ENCODE measurements at places on chromosomes 2 and 18. TPM values are rescaled to one million over a fixed set of nuclear protein-coding genes. Genes with fewer than 3 reads are reported as not detected.

- DNase-seq, result no peak
Observed at GRCh38 chr2:8064603-8065002, 617.3 kb upstream of the ID2 start.

GRCh38 chr2:99708231-99708630, 218.4 kb upstream of the REV1 start:
- DNase-seq, result no peak

DNA sequence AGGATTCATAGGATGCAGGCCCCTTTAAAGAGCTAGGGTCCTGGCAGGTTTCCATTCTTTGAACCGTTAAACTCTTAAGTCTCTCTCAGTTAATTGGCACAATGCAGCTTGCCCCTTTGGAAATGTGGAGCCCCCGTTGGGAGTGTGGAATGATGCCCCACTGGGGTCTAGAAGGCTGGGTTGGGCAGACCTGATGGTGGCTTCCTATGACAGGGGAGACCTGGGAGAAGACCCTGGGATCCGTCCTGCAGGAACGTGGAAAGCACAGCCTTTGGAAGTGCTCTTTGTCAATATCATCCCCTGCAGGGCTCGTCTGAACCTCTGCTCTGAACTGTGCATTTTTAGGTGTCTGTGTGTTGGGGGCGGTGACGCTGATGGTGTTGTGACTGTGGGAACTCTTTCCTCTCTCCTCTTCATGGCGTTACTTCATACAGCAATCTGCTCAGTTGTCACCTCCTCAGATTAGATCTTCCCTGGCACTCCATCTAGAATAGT, 190.6 kb downstream of the MYCN start:
- no peak for DNase-seq

GRCh38 chr2:112750560-112750843, 13.9 kb downstream of the CKAP2L start:
- DNase-seq, result no peak

CASP10 gene
- total RNA-seq, result 19.2 TPM

- DNase-seq, result no peak
Observed at GRCh38 chr2:231648579-231649174, 56.0 kb downstream of the TEX44 start.

- DNase-seq, result no peak
Observed at GRCh38 chr18:45060102-45060501, 379.4 kb downstream of the SETBP1 start.

DNA sequence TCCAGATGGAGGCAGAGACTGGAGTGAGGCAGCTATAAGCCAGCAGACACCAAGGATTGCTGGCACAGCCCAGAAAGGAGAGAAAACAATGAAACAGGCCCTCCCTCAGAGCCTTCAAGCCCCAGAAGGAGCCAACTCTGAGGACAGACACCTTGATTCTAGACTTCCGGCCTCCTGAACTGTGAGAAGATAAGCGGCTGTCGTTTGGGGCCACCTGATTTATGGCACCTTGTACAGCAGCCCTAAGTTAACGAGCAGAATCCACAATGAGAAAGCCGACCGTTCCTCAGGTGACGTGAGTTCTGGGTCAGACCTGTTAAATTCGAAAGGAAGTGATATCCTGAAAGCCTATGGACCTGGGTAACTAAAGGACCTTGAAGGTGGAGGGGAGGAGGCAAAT, 7.3 kb upstream of the CNDP2 start:
- no peak for DNase-seq

GRCh38 chr2:66306483-66306882, 128.4 kb upstream of the MEIS1 start:
- no peak for DNase-seq

- DNase-seq, result no peak
Observed at GRCh38 chr2:714005-714741, 37.0 kb upstream of the TMEM18 start.

DNA sequence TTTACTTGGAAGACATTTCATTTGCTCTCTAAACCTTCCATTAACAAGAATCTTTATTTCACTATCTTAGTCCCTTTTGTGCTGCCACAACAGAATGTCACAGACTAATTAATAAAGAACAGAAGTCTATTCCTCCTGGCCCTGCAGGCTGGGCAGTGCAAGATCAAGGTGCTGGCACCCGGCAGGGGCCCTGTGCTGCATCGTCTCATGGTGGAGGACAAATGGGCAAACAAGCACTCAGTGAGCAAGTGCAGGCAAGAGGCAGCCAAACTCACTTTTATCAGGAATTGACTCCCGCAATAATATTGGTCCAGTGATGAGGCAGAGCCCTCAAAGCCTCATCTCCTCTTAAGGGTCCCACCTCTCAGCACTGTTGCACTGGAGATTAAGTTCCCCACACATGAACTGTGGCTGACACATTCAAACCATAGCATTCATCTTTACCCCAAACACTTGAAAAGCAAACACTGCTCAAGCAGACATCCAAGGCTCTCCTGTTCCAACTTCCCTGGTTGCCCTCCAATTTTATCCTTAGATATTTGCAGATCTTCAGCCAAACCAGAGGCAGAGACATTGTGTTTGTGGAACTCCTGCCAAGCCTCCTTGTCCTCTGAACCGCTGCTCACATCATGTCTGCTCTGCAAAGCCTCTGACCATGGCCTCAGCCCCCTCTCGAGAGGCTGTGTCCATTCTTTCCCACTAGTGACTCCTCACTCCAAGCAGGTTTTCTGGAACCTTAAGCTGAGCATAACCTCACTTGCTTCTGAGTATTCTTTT, 404.4 kb upstream of the SOX11 start:
- DNase-seq, result no peak

GRCh38 chr2:187499941-187500532, 52.0 kb upstream of the CALCRL start:
- peak; percentile 43 for DNase-seq

OSBPL6 gene
- 1.9 TPM for total RNA-seq

GRCh38 chr2:62415019-62415431, 91.0 kb downstream of the TMEM17 start:
- no peak for DNase-seq

DNA sequence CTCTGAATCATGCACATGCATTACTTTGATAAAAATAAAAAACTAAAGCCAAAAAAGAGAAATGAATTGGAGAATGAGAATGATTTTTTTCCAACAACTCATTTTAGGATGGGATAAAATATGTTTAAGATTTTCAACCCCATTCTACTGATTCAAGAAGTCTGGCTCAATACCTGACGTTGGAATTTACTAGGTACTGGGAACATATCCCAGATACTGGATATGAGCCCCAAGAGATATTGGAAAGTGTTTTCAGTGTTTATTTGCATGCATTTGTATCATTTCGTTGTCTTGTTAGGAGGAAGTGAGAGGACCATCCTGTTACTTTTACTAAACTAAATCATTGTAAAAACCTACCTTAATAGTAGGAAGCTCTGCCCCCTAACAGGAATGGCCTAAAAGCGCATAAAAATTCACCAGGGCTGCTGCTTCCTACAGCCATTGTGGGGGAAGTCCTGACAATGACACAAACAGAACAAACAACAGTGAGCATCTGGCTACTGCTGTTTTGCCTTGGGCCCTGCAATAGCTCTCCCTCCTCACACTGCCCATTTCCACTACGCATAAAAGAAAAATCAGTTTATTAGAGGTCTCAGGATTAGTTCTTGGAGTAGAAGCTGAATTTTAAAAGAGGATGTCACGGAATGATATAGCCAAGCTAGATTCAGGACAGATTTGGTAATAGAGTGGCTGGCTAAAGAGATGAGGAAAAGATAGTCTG, 35.2 kb downstream of the ANKAR start:
- DNase-seq, result no peak

- DNase-seq, result peak; percentile 72
Observed at GRCh38 chr2:130336877-130337734, 5.6 kb upstream of the IMP4 start.

PRKAG3 gene
- total RNA-seq, result 1.2 TPM

GRCh38 chr2:130156624-130157004, 11.7 kb upstream of the CCDC74B start:
- DNase-seq, result no peak

DNA sequence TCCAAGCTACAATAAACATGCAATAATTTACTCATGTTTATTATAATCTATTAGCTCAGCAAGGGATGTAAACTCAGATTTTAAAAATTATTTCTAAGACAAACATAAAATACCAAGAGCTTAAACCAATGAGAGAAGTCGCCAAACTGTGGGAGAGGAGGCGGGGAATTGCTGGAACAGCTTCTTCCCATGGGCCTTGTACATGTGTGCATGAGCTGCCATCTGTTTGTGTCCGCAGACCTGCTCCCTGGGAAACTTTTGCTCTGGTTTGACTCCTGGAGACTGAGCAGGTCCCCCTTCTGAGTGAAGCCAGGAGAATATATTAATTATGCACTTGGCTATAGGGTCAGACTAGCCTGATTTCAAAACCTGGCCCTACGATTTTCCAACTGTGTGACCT, 655.9 kb upstream of the SOX11 start:
- no peak for DNase-seq

PAX8 gene
- 0.26 TPM for total RNA-seq

- no peak for DNase-seq
Observed at GRCh38 chr2:98426771-98427170, 17.9 kb upstream of the INPP4A start.

DNA sequence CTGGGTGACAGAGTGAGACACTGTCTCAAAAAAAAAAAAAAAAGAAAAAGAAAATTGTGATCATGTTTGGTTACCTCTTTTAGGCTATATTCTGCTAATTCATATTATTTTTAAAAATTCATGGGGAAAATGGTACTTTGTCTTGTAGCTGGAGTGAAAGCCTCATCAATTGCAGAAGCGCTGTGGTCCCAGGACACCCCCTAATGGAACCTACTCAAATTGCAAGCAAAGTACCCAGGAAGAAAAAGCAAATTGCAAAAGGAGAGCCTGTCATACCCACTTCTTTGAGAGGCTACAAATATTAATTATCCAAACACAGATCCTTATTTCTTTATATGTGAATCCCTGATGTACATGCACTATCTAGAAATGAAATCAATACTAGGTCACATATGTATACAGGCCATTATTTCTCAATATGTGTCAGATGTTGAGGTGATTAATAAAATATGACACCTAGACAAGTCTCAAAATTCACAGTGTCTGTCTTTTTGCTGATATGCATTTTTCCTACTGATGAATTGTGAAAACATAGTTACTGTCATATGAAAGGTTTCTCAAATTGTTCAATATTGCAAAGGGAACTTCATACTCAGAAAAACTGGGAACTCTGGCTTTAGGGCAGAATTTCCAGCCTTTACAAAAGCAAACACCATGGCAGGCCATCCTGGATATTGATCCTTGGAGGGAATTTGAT, 12.6 kb downstream of the CRACDL start:
- no peak for DNase-seq

PPP4R1 gene
- total RNA-seq, result 174 TPM

DNA sequence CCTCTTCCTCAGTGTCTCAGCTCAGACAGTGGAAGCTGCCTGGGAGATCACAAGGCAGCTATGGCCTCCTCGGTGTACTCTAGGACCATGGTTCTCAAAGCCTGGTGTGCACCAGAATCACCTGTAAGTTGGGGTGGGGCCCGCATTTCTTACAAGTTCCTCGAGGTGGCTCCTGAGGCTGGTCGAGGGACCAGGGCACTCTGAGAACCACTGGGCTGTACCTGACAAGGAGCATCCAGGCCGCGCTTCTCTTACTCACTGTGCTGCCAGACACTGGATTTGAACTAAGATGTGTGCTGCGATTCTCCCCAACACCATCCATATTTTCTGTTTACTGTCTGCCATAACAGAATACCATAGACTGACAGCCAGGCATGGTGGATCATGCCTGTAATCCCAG, 59.5 kb downstream of the DIPK1C start:
- no peak for DNase-seq

ADGRF3 gene
- total RNA-seq, result 0.37 TPM

GRCh38 chr2:69811018-69811417, 18.4 kb upstream of the GMCL1 start:
- no peak for DNase-seq

DNA sequence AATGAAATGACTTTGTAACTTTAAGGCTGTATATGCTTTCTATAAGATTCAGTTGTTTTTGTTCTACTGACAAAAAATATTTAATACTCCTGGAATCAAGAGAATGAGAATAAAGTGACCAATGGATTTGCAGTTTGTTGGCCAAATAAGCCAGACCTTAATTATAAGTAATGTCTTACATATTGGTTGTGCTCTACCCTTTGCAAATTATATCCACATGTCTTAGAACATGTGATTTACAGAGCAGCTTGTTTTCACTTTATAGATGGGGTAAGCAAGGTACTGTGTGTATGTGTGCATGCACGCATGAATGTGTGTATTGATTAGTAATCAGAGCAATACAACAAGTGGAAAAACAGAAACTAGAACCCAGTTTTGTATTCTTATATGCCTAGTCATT, 59.1 kb downstream of the RMDN2 start:
- DNase-seq, result no peak

- DNase-seq, result no peak
Observed at GRCh38 chr2:46548103-46548486, 68.7 kb downstream of the TMEM247 start.

- no peak for DNase-seq
Observed at GRCh38 chr2:62724886-62725711, 19.6 kb downstream of the EHBP1 start.

- DNase-seq, result no peak
Observed at GRCh38 chr2:47177043-47177565, 22.0 kb upstream of the STPG4 start.

FTCDNL1 gene
- 0.85 TPM for total RNA-seq

GRCh38 chr2:216302981-216303676, 69.2 kb downstream of the MARCHF4 start:
- no peak for DNase-seq

DNA sequence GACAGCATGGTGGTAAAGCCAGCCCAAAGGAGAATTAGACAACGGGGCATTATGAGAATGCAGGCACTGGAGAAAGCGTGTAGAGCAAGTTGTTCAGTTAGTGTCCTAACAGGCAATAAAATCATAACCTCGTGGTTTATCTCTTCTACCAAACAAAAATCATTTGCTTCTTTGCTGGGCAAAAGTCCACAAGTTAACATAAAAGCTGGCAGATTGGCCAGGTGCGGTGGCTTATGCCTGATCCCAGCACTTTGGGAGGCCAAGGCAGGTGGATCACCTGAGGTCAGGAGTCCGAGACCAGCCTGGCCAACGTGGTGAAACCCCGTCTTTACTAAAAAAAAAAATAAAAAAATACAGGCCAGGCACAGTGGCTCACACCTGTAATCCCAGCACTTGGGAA, 364.1 kb downstream of the SETBP1 start:
- no peak for DNase-seq

- no peak for DNase-seq
Observed at GRCh38 chr18:35117951-35118411, 76.8 kb downstream of the MAPRE2 start.

- no peak for DNase-seq
Observed at GRCh38 chr2:62733546-62733945, 28.0 kb downstream of the EHBP1 start.

DNA sequence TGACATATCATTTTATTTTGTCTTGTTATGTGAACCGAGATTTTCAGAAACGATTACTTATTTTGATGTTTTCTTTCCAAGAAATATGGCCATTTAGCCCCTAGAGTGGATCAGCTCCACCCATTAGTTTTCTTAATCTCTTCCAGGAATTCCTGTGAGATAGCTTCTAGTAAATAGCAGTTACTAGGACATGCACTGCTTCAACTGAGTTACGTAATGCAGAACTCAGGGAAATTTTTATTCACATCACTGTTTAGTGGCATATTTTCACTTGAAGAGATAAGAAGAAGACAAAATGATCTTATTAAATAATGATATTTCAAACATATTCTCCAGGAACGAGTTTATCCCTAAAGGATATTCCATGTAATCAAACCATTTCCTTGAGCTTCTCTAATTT, 573.5 kb upstream of the CNTNAP5 start:
- DNase-seq, result no peak
